ENCODE measurements at places on chromosomes 4 and X.

- no peak for DNase-seq
Observed at GRCh38 chr4:97252615-97253154, 890.6 kb downstream of the STPG2 start.

GRCh38 chr4:84480082-84480481 lies 19.0 kb downstream of the NKX6-1 start:
- DNase-seq: no peak

- no peak for DNase-seq
Observed at GRCh38 chr4:172995161-172995560, 173.4 kb upstream of the GALNT7 start.

- DNase-seq: no peak
Observed at GRCh38 chrX:15299941-15300851, 15.2 kb downstream of the ASB11 start.

DNA sequence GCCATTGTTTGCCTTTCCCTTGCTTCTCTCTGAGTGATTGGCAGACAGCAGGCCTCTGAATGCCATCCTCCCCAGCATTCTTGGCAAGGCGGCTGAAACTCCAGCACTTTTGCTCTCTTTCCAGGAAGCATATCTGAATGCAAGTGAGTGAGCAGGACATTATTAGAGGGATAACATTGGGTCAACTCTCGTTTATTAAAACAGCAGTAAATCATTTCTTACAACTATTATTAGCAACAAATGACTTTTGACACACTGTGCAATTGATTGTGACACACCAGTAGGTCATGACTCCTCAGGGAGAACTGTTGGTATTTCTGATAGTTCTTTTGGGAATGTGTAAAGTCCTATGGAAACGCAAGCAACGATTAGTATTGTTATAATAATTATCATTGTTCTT lies 103.8 kb downstream of the EFNB1 start:
- DNase-seq: no peak

- DNase-seq: no peak
Observed at GRCh38 chrX:15750611-15751154, 12.6 kb downstream of the CA5B start.

DNA sequence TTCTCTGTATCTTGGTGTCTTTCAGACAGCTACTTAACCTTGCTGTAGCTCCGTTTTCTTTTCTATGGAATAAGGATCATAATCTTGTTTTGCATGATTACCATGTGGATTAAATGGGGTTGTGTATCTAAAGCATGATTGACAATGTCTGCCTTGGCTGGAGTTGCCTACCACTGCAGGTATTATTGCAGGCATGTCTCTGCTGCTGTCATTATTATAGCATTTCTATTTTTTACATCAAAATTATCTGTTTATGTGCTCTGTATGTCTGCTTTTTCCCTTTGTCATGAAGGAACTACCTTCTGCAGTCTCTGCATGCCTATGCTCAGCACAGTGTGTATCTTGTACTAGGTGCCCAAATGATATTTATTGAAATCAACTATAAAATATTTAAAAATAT lies 95.9 kb upstream of the TAPT1 start:
- DNase-seq: no peak

DNA sequence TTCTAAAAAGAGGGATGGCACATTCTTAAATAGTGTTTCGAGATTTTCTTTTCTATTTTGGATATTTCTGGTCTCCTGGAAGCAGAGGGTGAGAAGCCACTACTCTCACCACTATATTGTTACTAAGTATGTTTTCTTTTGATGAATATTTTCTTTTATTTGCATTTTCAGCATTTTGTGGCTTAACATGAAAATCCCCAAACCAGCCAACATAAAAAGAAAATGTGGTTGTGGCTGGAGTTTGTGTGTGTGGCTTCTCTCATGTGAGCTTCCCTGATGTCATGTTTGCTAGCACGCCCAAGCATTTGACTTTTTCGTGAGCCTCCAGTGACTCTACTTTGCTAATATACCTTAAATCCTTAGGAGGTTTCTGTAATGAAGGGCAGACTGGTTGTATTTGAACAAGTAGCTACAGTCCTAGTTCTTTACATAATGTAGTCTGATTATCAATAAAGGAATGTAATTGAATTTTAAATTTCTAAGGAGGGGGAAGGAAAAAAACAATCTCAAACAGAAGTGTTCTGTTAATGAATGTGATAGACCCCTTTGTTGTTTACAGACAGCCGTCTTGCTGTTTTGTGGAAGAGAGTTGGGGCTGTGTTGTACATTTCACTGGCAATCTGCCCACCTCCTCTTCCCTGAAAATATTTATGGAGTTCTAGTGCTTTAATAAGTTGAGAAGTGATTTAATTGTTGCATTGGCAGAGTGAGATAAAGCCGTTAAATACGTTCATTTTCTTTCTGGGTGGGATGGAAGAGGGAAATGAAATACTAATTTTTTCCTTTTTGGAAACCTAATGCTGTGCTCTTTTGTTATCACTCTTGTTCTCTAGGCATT lies 114.6 kb downstream of the ARHGAP10 start:
- no peak for DNase-seq

Data from left renal cortex interstitium (tissue), 4 donors.